SIG-M5 (cell line): ENCODE measurements at places on chromosomes 2 and 18.

DNA sequence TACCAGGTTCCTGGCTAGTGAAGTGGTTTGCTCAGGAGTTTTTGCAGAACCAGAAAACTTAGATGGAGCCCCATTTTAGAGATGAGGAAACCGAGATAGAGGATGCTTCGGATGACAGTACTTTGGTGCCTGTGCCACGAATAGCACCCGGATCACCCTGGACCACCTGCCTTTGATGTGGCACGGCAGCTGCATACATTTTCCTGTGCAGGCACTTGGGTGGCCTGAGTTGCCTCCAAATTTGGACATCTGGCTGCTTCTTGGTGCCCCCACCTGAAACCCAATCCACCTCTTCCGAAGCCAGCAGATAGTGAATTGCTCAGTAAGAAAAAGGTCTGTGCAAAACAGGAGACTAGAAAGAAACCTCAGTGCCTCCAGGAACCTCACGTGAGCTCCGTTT lies 140.6 kb upstream of the ID2 start:
- DNase-seq: no peak

DNA sequence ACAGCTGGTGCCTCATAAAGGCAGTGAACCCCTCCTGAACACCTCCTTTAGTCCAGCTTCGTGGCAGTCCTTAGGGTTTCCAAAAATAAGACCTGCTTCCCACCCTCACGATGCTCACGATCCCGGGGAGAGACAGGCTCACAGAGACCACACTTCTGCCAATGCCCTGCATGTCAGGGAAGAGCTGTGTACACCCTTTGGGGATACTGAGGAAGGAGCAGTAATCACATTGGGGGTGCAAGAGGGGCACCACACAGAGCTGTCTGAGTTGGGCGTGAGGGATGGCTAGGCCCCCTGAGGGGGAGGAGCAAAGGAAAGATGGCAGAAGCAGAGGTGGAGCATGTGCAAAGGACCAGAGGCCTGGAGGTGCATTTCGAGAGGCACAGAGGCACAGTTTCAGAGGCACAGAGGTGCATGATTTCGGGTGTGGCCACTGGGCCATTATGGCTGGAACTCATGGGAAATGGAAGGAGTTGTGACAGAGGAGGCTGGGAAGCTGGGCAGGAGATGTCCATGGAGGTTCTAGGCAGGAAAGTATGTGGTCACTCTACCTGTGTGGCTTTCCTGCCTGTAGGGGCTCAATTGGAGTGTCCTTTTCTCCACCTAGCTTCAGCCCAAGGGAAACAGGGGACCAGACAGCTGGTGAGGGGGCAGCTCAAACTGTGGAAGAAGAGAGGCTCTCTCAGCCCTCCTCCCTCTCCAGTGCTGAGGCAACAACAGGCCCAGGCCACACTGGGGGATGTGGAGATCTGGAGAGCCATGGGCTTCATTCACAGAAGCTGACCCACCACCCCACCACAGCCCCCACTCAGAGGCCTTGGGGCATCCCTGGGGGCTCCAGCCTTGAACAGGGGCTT lies 115.9 kb downstream of the CAPN13 start:
- DNase-seq: no peak

DNA sequence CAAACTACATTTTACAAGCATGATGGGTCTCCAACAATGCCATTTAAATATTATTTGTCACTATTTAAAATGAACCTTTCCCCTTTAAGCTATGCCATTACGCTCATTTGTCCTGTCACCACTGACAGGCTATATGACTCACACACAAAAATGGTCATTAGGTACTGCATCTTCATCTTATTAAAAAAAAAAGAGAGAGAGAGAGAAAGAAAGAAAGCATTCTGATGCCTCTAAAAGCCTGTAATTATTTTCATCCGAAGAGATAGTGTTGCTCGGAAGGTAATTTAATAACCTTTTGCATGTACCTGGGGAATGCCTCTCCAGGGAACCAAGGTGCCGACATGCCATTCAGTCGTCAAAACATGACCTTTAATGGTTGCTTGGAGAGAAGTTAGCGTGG lies 226.7 kb downstream of the ARHGAP15 start:
- no peak for DNase-seq

DNA sequence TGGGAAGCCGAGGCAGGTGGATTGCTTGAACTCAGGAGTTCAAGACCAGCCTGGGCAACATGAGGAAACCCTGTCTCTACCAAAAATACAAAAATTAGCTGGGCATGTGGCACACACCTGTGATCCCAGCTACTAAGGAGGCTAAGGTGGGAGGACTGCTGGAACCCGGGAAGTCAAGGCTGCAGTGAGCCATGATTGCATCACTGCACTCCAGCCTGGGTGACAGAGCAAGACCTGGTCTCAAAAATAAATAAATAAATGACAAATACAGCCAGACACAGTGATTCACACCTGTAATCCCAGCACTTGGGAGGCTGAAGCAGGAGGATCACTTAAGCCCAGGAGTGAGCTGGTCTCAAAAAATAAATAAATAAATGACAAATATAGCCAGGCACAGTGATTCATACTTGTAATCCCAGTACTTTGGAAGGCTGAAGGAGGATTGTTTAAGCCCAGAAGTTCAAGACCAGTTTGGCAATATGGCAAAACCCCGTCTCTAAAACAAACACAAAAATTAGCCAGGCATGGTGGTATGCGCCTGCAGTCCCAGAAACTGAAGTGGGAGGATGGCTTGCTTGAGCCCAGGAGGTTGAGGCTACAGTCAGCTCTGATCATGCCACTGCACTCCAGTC lies 6.2 kb downstream of the KANSL3 start:
- DNase-seq: no peak

DNA sequence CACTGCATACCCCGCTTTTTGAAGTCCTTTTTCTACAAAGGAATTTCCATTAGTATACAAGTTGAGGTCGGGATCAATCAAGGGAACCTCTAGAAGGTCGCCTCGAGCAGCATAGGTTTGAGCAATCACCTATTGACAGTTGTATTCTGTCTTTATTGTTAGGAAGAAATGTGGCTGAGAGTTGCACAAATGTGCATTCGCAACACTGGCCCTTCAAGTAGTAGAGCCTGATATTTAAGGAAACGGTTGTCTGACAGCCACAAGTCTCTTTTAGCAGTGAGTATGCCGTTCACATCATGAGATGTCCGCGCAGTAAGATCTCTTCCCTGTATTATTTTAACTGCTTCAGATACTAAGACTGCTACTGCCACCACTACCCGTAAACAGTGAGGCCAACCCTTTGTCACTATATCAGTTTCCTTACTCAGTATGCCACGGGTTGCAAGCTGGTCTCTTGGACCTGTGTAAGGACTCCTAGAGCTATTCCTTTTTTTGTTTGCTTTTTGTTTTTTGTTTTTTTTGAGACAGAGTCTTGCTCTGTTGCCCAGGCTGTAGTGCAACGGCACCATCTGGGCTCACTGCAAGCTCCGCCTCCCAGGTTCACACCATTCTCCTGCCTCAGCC lies 10.0 kb upstream of the STARD7 start:
- peak; percentile 70 for DNase-seq

GRCh38 chr2:32947484-32948143 lies 861 bp downstream of the LTBP1 start:
- no peak for DNase-seq

DNA sequence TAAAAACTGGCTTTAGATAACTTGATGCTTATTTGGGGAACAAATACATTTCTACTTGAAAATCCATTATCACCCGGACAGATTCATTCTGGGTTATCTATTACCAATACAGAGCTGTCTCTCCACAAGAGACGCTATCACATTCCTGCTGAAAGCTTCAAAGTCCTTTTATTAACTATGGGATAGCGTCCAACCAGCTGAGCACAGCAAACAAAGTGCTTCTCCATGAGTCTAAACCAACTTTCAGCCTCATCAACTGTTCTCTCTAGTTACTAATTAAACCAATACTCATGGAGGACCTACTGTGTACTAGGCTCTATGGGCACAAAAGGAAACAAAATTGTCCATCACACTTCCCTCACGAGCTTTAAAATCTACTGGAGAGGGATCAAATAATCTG lies 132.8 kb downstream of the L3MBTL4 start:
- DNase-seq: no peak

- no peak for DNase-seq
Measured at GRCh38 chr2:33791625-33792024, 192.5 kb upstream of the FAM98A start.

DNA sequence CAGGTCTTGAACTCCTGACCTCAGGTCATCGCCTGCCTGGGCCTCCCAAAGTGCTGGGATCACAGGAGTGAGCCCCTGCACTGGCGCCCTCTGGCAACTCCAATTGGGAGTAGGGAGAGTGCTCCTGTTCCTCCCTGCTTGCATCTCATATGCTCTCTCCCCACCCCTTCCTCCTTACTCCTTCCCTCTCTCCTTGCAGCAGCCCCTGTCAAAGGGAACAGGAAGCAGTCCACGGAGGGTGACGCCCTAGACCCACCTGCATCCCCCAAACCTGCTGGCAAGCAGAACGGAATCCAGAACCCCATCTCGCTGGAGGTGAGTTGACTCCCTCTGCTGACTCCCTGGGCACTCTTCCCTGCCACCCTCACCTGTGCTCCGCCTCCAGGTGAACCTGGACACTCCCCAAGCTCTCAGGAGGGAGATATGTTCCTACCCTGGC lies 10.7 kb downstream of the ARID5A start:
- DNase-seq: no peak

DNA sequence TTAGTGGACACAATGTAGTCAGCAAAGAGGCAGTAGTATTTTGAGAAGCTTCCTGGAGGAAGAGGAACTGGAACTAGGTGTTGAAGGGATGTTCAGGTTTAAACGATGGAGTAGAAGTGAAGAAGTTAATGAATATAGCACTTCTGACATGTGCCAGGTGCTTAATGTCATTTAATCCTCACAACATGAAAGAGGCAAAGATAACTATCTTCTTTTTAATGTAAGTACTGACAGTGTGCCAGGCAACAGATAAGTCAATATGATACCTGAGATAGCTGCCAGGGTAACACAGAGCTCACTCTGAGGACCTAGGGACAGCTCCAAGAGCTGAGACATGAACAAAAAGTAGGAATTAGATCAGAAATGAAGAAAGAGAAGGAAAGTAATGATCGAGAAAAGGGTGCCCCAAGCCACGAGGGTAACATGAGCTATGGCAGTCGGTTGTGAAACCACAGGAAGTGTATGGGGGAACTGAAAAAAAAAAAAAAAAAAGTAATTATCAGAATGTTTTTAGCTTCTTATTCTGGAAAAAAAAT lies 140.7 kb downstream of the RNF144A start:
- no peak for DNase-seq

DNA sequence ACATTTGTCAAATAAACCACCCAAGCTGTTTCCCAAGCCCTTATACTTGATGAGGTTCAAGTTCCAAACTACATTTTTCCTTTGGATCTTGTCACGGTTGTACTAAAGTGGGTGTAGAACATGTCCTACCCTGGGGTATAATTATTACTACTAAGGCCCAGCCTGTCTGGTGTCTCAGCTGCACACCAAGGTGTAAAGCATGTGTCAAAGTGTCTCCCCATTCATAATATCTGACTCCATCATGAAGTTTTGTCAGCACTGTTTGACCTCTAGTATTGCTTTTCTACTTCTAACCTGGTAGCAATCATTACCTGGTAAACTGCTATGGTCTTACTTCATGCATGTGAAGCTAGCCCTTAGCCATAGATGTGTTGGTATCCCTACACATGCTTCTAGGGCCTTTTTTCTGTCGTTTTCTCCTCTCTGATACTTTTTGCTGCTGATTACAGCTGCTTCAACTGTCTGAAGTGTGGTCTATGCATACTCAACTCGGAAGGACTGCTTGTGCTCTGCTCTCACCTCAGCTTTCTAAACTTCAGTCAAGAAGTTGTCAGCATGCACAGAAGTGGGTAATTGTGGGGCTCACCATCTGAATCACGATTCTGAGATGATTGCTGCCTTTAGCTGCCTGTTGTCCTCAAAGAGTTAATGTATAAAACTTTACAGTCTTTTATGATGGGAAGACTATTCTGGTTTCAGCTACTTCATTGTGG lies 445.7 kb upstream of the TRIB2 start:
- DNase-seq: no peak

DNA sequence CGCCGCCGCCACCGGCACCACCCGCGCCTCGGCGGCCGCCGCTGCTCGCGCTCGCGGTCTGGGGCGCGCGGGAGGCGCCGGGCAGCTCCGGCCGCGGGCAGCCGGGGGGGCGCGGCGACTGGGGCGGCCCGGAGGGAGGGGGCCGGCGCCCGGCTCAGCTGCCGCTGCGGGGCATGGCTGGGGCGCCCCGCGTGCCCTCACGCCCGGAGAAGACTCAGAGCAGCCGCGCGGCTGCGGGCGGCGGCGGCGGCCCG lies 295 bp downstream of the GAREM1 start:
- DNase-seq: no peak

GRCh38 chr2:17658251-17658843 lies 95.3 kb downstream of the SMC6 start:
- DNase-seq: no peak

GRCh38 chr2:176569574-176569973 lies 300.3 kb downstream of the MTX2 start:
- DNase-seq: no peak

DNA sequence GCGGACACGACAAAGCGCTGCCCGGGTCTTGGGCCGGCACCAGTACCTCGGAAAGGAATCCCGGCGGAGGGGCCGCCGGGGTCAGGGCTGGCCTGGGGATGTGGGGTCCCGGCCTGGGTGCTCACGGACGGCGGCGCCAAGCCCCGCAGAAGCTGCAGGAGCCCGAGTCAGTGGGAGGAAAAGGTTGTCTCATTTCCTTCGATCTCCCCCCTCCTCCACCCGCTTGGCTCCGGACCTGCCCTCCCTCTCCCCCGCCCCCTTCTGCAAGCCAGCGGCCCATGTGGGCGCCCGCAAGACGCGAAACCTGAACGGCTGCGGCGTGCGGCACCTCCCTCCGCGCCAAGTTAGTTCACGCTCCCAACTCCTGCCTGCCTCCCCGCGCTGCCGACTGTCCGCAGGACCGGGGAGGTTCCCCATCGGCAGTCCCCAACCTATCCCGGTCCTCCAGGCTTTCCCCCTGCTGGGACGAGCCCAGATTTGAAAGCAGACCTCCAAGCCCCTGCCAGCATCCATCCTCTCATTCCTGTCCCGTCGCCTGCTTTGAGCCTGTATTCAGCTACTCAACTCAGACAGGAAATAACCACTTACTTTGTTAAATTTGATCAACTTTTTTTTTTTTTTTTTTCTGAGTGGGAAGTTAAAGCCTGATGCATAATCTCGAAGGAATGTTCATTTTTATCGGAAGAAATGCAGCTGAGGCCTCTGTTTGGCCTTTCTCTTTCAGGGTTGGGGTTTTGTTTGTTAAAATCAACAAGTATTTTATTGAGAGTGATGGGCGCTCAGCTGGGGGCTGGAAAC lies at the start of gene EVA1A:
EVA1A (minus strand) TSS at position 172 of the 798 bp plus-strand sequence. CDS start 42,799 bp downstream, outside the sequence.
- DNase-seq: no peak

DNA sequence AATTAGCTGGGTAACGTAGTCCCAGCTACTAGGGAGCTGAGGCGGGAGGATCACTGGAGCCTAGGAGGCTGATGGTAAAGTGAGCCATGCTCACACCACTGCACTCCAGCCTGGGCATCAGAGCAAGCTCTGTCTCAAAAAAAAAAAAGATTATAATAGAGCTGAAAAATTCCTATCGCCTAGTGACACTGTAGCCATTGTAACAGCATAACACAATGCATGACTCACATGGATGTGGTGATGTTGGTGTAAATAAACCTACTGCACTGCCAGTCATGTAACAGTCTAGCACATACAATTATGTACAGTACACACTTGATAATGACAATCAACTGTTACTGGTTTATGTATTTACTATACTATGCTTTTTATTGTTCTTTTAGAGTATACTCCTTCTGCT lies 39.6 kb downstream of the MGAT4A start:
- DNase-seq: no peak

GRCh38 chr2:68768461-68768860 lies 33.9 kb downstream of the ARHGAP25 start:
- DNase-seq: no peak
